ENCODE measurements at places on chromosomes 12 and 14.

DNA sequence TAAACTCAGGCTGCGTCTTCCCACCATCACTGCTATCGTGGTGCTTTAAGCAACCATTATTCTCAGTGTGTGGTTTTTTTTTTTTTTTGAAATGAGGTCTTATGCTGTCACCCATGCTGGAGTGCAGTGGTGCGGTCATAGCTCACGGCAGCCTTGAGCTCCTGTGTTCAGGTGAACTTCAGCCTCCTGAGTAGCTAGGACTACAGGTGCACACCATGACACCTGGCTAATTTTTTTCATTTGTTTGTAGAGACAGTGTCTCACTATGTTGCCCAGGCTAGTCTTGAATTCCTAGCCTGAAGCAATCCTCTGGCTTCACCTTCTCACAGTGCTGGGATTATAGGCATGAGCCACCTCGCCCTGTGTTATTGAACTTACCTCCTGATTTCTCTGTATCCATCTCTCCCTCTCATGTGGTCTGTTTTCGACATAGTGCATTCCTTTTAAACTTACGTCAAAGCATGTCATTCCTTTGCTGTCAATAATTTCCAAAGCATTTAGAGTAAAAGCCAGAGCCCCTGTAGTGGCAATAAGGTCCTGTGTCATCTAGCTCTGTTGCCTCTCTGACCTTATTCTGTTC, 255.5 kb downstream of the SNAPC1 start:
- DNase-seq: no peak

DNA sequence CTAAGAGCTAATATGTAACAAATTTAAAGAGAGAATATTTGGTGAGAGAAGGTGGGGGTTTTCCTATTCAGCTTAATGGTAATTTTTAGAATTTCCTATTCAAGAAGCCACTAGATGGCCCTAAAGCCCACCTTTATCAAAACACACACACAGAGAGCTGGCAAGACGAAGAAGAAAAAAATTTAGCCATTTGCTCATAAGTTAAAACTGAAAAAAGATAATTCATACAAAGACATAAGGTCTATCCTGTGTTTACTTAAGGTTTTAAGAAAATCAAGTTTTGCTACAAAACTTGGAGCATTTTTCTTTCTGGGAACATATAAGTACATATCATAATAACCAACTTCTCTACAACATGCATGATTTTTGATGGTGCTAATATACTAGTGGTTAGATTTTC, 46.8 kb upstream of the PCED1B start:
- no peak for DNase-seq

- no peak for DNase-seq
Observed at GRCh38 chr12:54053003-54053750, 458 bp upstream of the HOXC4 start.

GRCh38 chr12:125418902-125419564, 353.8 kb downstream of the AACS start:
- DNase-seq: no peak

DNA sequence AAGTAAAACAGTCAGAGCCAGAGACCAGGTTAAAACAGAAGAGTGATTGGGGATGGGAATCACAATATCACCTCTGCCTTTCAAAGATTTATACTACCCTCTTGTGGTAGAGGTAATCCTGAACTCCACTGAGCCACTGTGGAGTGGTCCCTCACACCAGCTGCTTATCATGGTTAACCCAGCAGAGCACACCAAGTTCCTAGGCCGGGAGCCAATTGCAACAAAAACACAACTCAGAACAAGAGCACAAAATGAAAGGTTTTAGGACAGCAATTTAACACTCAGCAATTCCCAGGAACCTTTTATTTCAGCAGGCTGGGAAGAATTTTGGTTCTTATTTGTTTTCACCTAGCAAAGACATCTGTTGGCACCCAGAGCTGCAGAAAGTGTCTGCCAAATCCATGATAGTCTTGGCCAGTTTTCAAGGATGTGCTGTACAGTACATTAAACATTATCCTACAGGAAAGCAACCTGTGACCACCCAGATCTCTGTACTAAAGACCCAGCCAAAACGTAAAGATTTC, 220.5 kb upstream of the ATXN7L3B start:
- DNase-seq: no peak

DNA sequence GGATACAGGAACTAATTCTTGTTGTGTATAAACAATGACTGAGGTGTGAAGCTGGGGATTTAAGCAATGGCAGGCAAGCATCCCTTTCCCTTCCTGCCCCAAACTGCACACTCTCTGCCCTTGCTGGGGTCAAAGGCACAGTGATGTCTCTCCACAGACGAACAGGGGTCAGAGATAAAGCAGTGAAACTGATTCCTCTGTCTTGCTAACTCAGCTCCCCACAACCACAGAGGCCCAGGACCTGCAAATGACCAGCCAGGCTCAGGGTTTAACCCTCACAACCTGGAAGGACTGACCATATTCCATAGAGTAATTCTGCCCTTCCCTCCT, 67.2 kb downstream of the CCDC88C start:
- DNase-seq: no peak

DNA sequence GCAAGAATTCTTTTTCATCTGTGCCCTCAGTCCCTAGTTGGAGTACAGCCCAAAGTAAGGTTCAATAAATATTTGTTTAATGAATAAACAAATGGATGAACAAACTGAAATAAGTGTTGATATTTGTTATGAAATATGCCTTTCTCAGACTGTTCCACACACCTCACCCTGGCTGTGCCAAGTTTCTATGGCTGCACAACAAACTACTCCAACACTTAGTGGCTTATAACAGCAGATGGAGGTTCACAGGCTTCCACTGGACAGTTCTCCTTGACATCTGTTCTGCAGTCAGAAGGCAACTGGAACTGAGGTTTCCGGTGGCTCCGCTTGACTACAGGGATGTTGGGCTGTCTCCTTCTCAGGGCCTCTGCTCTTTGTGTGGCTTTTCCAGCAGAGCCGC, 197.1 kb downstream of the RGS6 start:
- no peak for DNase-seq

GRCh38 chr14:55645845-55646832, 66.1 kb downstream of the KTN1 start:
- DNase-seq: no peak

DNA sequence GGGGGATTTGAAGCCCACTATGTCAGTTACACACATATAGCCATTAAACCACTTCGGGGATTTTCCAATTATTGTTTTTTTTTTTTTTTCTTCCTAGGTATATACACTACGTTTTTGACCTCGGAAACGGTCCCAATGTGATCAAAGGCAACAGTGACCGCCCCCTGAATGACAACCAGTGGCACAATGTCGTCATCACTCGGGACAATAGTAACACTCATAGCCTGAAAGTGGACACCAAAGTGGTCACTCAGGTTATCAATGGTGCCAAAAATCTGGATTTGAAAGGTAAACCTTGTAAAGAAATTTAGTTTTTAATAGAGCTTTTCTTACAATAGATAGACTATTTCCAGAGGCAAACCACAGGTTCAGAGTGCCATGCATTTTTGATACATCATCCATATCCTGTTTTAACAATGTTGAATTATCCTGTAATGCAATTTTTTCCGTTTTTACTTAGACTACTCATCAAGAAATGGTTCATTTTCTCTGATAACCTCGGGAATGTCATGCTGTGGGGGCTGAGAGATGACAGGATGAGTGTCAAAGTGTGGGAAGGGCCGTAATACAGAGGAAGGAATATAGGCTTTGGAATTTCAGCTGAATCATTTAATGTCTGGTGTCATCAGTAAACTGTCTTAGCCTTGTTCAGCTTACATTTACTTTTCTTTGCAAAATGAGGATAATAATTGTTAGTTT, 797.1 kb downstream of the NRXN3 start:
- no peak for DNase-seq

GRCh38 chr12:29403991-29404390, 23.0 kb upstream of the ERGIC2 start:
- DNase-seq: no peak

DNA sequence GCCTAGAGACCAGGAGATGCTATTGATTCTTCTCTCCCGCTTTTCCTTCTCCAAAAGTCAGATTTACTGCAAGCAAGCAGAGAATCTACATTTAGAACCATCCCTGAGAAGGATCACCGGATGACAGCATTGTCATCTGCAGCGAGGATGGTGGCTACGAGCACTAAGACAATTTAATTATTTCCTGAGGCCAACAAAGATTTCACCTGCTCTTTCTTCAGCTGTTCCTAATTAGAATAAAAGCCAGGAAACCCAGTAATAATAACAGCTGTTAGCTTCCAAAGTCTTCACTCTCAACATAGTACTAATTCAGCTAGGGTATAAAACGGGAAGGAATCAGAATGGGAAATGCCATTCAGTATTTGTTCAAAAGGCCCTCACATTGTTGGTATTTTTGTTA, 53.3 kb downstream of the TMTC1 start:
- no peak for DNase-seq

- no peak for DNase-seq
Observed at GRCh38 chr12:52969828-52970569, 21.1 kb downstream of the KRT18 start.

- no peak for DNase-seq
Observed at GRCh38 chr12:105256921-105257320, 20.9 kb upstream of the APPL2 start.

DNA sequence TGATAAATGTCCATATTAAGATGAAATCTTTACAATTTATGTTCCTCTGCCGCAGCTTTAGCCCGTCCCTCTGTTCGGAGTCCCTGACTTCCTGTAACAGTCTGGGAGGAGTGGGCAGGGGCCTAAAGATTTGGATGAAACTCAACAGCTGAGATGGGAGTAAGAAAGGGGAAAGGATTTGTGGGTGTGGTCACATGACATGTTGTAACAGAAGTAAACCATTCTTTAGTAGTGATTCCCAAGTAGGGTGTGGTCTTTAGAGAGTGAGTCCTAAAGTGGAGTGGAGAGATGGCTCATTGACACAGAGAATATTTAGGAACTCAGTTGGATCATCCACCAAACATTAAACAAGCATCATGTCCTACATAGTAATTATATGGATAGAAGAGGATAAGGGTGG, 12.9 kb downstream of the TMEM117 start:
- DNase-seq: no peak

GRCh38 chr14:101538878-101539277, 22.4 kb upstream of the DIO3 start:
- DNase-seq: no peak

DNA sequence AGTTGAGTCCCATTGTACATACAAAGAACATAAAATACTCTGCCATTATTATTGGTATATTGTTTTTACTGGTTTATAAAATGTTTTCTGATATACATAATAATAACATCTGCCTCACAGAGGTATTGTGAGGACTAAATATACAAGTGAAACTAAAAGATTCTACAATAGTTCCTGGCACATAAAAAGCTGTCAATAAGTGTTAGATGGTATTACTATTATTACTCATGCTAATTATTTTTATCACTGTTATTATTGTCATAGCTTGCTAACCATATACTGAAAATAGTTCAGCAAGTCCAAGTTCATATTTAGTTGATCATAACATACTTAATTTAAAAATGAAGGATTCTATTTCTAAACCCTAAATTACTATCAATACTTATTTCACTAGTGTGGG, 34.4 kb downstream of the BTG1 start:
- DNase-seq: no peak

DNA sequence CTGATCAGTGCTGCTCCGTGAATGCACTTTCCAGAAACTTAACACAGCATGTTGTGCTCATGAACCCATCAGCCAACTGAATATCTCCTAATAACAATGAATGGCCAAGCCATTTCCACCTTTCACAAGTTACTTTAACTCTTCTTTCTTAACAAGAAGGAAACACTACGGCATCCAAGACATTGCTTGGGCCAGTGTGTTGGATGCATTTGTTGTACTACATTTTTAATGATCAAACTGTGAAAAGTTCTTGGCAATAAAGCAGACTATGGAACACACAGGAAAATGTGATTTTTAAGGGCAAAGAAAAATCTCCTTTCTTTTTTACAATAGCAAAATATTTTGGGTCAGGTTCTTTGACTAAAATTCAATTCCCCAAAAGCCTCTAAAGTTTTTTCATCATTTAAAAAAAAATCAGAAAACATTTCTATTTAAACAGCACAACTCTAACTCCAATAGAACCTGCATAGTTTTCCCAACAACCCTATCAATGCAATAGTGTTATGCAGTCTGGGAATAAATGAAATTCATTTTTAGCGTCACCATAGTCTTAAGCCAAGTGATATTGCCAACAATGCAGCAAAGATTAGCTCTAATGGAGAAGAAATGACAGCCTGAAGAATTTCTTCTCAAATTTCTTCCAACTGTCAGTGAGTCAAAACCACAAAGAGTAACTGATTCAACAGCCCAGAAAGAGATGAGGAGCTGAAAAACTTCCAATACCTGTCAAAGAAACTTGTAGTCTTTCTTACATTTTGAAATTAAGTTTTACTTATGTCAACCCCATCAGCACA, 50.7 kb upstream of the PTPRR start:
- DNase-seq: no peak

- no peak for DNase-seq
Observed at GRCh38 chr14:99427632-99428300, 52.9 kb downstream of the SETD3 start.

DNA sequence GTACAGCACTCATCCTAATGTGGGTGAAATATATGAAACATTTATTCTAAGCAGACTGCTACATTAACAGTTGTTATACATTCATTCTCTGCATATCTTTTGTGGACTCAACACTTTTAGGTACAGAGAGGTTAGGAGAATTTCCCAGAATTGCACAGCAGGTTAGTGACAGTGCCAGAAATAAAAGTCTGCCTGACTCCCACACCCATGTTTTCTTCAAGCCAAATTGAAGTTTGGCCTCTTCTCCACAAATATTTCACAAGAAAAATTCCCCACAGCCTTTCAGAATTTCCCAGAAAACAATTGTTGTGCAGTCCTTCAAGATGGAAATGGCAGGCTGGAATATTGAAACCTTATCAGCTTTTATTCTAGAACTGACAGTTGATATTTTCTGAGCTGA, 464.8 kb downstream of the RAD51B start:
- no peak for DNase-seq

DNA sequence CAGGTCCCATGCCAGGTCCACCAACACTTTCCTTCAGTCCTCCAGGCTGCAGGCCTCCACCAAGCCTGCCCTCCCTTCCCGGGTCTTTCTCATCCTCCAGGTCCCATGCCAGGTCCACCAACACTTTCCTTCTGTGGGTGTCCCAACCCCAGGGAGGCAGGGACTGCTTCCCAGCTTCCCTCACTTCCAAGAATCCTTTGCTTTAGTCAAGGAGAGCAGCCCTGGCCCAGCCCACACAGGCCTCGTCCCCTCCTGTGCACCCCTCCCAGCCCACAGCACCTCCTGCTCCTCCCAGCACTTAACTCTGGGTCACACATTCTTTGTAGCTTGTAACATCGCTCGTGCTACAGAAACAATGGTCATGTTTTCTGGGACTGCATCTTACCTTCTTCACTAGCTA, 72.9 kb downstream of the TESC start:
- peak; percentile 13 for DNase-seq

DNA sequence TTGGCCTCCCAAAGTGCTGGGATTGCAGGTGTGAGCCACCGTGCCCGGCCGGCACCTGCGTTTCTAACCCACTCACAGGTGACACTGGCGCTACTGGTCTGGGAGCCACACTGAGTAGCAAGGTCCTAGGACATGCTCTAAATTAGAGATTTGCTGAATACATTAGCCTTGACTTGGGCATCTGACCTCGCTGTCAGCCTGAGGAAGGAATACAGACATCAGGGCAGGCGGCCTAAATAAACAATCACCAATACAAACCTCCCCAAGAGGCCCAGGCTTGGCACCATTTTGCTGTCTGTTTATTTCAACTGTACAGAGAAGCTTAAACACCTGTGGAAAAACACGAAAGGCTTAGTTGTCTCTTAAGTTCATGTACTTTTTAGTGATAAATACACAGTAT, 27.5 kb downstream of the P2RX4 start:
- no peak for DNase-seq

Data from activated effector memory CD4-positive, alpha-beta T cell treated with anti-CD3 and anti-CD28 coated beads, Interleukin-2, amount 50 U/mL, for 16 hours (primary cell).